CD4-positive, alpha-beta T cell treated with Interleukin-2 at 100 ng/mL for 4 hours (primary cell): ENCODE measurements at places on chromosomes 12 and 14.
A peak's percentile ranks its signal among the peaks of the same experiment; 100 is the strongest.

DNA sequence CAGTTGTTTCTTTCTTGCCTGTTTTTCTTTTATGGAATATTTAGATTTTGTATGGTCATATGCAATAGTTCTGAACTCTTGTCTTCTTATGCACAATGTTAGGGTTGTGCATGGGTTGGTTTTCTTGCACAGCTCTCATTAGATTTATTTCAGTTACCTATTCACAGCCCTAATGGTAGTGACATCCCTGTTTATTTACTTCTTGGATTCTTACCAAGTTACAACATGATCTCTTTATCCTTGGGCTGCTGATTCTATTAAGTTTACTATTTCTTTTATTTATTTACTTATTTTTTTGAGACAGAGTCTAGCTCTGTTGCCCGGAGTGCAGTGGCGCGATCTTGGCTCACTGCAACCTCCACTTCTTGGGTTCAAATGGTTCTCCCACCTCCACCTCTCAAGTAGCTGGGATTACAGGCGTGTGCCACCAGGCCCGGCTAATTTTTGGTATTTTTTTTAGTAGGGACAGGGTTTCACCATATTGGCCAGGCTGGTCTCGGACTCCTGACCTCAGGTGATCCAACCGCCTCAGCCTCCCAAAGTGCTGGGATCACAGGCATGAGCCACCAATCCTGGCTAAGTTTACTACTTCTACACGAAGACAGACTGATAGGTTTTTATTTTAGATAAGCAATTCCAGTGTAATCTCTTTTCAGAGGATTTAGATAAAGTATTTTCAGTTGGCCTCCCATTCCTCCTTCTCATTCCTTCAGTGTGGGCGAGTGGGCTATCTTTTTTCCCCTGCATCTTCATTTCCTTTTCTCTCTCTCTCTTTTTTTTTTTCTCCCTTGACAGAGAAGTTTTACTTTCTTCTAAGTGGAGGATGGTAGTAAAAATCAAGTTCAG, 395.1 kb upstream of the RGS6 start:
- no peak for DNase-seq

DNA sequence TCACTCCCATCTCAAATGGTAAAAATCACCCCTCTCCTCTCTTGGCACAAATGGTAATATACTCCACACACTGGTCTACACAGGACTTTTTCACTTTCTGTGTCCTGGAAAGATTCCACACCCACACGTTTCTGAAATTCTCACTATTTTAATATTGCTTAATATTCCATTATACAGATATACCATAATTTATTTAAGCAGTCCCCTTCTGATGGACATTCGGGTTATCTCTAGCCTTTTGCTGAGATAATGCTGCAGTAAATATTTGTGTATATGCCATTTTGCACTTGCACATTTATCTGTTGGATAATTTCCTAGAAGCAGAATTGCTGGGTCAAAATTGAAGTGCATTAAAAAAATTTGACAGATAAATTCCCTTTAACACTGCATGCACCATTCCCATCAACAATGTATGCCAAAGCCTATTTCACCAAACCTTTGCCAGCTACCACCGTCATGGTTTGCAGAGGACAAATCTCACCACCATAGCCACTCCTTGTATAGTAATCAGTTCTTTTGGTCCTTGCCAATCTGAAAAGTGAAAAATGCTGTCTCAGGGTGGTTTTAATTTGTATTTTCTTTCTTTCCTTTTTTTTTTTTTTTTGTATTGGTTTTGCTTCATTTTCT, 15.5 kb upstream of the COL2A1 start:
- no peak for DNase-seq

- no peak for DNase-seq
These were observed 213.0 kb upstream of the KRR1 start for GRCh38 chr12:75724307-75724927.

DNA sequence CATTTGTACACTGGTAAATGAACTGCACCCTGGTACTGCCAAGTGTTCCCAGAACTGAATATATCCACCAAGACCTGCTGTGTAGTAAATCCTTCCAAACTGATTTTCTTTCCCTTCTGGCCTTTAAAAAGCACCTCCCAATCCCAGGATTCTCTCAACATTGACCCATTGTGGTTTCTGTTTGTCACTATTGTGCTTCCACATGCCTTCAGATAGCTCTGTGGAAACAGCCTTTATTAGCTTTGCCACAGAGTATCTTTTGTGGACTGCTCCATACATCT, 949 bp upstream of the KIF21A start:
- no peak for DNase-seq

DNA sequence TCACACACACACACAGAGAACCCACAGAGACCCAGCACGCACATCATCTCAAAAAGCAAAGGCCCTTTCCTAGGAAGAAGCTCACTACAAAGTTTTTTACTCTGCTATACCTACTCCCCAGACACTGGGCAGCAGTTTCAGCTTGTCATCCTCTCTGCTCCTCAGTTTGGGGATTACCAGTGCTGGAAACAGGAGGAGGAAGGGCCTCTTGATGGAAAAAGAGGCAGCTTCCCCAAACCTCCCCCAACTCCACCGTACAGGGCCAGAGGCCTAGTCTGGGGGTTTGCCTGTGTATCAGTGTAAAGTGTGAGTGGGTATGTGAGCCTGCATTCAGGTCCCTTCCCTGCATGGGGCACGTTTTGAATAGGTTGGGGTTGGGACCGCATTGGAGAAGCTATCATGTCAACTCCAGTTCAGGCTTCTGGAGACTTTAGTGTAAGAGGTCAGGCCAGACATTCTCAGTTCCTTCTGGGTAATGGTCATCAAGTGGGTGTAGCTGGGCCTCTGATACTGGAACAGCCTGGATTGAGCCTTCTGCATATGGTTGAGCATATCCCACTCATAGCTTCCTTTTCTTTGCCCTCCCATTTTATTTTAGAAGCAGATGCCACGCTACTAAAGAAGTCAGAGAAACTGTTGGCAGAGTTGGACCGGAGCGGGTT, 1.2 kb downstream of the REM2 start:
- DNase-seq, result no peak

GRCh38 chr12:76047060-76047459, 15.5 kb upstream of the PHLDA1 start:
- no peak for DNase-seq

- no peak for DNase-seq
These were observed 3.3 kb downstream of the ETNK1 start for GRCh38 chr12:22628228-22628627.

DNA sequence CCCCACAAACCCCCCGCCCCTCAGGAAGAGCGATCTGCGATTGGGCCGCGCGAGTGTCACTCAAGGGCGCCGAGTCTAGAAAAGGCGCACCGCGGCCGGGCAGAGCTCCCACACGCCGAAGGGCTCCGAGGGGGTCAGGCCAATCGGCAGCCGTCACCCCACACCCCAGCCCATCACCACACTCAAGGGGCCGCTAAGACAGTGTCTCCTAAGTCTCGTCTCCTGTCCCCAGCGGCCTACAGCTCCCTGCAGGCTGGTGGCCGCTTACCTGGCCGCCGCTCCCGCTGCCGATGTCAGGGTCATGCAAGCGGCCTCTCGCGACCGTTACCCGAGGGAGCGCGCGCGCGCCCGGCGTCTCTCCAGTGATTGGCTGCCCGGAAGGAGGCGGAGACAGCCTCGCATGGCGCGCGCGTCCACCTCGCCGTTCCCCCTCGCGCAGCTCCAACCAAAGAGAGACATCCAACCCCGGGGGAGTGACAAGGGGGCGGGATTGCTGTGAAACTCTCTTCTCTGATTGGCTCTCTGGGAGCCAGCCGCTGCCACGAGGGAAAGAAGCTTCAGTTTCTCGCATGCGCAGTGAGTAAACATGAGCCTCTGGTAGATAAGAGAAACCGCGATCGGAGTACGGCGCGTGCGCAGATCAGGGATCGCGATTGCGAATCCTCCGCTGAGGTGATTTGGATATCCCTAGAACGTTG, at the start of the genes MPHOSPH9 and MTRFR:
MPHOSPH9 (minus strand) TSS at position 335 of the 698 bp plus-strand sequence. CDS start 2,777 bp downstream, outside the sequence.
MTRFR (plus strand) TSS at position 630 of the 698 bp plus-strand sequence. CDS start 20,239 bp downstream, outside the sequence.
- peak; percentile 100 for DNase-seq

DNA sequence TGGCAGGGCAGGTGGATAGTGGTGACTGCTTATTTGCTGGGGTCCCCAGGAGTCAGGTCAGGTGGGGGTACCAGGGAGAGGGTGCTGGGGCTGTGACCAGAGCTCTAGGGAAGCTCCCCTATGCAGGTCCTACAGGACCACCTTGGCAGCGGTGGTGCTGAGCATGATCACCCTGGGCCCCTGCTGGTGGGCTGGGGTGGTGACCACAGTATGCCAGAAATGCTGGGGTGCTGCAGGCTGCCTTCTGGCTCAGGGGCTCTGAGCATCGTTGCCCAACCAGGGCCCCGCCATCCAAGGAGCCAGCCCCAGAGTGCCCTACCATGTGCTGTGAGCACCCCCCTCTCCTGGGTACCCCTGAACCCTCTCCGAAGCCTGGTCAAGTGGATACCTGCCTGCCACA, 17.5 kb upstream of the NUDT14 start:
- DNase-seq, result no peak

GRCh38 chr14:76424359-76424758, 48.4 kb downstream of the ESRRB start:
- DNase-seq, result no peak

DNA sequence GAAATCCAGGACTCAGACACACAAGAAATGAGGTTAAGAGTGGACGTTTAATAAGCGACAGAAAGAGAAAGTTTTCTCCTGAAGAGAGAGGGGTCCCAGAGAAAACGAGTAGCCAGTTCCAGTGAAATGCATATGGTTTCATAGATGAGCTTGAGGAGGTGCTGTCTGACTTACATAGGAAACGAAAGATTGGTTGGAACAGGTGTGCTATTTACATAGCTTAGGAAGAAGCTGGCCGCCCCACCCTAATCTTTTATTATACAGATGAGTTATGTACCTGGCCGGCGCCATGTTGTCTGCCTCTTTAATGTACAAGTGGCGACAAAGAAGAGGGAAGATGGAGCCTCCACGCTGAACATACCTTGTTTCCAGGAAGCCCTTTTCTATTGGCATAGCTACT, 223.0 kb downstream of the SLC6A15 start:
- no peak for DNase-seq

- DNase-seq, result no peak
These were observed 1.3 kb downstream of the TEX52 start for GRCh38 chr12:2855546-2855945.

- DNase-seq, result no peak
These were observed 1.4 kb downstream of the SGPP1 start for GRCh38 chr14:63726499-63726898.

GRCh38 chr12:94415066-94415465, 44.6 kb downstream of the CEP83 start:
- no peak for DNase-seq

- no peak for DNase-seq
These were observed 31.8 kb downstream of the GCN1 start for GRCh38 chr12:120162763-120163162.

DNA sequence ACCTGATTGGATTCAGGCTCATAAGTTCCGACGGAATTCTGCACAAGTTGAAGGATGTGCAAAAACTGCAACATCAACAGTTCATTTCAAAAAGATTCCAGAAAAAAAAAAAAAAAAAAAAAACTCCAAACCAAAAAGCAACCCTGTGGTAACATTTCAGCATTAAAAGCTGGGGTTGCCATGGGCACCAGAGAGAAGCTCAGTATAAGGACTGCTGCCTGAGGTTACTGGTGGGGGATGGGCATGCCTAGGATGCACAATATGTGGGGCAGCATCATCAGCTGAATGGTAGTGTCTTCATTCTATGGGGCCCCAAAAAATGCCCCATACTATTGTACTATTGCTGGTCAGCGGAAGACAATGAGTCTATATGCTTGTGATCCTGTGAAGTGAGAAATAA, 44.7 kb downstream of the MBIP start:
- no peak for DNase-seq

DNA sequence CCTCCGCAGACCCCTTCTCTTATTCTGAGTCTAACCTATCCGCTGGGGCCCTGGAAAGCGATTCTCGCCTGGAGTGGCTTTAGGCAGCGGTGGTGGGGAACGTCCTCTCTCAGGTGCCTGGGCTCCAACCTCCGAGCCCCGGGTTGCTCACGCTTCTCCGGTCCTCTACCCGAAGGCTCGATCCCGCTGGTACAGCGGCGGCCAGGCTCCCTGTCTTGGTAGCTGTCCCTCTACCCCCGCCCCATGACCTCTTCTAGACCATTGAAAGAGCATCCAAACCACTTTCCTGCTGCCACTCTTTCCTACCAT, 505 bp upstream of the HEBP1 start:
- no peak for DNase-seq

- no peak for DNase-seq
These were observed 40.8 kb downstream of the GPR65 start for GRCh38 chr14:88045705-88046104.

DNA sequence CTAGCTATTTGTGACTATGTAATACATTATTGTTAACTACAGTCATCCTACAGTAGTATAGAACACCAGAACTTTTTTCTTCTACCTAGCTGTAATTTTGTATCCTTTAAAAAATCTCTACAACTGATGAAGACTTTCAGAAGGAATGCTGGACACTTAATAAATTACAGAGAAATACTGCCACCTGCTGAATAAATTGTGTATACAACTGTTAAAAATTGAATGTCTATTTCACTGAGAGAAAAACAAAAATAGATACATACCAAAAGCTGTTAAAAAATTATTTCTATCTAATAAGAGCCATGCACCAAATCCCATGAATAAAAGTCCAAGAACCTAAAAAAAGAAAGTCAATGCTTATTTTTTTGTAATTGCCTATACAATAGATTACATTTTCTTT, 6.6 kb downstream of the TSPAN19 start:
- peak; percentile 2 for DNase-seq

- no peak for DNase-seq
These were observed 28.6 kb downstream of the CHFR start for GRCh38 chr12:132858718-132859266.

- DNase-seq, result no peak
These were observed 429.4 kb upstream of the LMO3 start for GRCh38 chr12:17035372-17035771.

DNA sequence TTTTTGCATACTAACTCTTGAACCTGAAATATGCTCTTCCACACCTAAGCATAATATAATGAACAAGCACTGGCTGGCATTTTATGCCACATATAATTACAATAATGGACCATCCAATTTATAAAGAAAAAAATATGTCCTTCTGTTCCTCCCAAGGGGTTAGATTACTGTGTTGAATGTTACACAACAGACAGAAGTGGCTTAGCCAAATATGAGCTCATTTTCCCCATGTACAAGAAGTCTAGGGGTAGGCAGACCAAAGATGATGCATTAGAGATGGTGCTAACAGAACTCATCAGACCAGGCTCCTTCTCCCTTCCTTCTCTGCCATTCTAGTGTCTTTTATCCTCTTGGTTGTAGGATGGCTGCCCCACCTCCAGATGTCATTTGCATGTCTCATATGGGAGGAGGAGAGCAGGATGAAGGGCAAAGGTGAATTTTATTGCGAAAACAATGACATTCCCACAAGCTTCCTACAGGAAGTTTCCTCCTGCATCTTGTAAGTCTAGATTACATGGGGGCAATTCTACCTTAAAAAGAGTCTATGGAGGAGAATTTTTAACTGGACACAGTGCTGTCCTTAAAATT, 43.9 kb upstream of the SLC2A13 start:
- DNase-seq, result no peak

GRCh38 chr12:89245090-89245489, 107.2 kb downstream of the DUSP6 start:
- DNase-seq, result peak; percentile 60

GRCh38 chr12:106871477-106871876, 84.2 kb upstream of the TMEM263 start:
- DNase-seq, result no peak
